ENCODE measurements at places on chromosomes 5 and 9.
A peak's percentile ranks its signal among the peaks of the same experiment; 100 is the strongest.

- no peak for DNase-seq
Measured at GRCh38 chr9:84744195-84744594, 74.7 kb downstream of the NTRK2 start.

GRCh38 chr5:102531506-102531905 lies 32.7 kb upstream of the SLCO6A1 start:
- DNase-seq: no peak

DNA sequence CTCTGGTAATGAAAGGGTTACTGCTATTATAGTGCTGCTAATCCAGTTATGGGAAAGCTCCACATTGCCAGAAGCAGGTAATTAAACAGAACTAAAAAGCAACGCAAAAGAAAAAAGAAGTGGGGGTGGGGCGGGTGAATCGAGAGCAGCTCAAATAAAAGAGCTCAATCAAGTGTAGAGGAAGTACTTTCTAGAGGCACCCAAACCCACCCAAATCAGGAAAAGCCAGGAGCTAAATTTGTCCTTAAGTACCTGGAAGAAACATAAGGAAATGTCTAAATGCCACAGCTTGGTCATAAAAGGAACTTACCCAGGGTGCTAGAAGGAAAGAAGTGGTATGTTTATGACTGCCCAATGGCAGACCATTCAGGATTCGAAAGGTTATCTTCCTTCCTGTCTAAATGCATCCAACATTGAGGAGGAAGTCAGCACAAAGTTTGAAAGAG lies 2.4 kb upstream of the RNF145 start:
- DNase-seq: no peak

DNA sequence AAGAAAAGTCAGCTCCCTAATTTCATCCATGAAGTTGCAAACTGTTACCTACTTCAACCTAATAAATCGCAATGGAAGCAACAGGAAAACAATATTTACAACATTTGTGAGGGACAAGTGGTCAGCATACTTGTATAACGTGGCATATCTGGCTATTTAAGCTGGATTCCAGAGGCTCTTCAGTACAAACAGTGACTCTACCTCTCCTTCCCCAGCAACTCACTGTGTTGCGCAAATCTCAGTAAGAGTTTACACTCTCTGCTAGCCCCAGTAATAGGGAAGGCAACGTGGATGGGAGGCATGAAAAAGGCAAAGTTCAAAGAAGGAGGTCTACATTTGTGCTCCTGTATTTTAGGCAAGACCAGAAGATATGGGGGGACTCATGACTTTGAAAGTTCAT lies 18.9 kb upstream of the SEMA5A start:
- no peak for DNase-seq

GRCh38 chr5:78129597-78129996 lies 164.9 kb downstream of the AP3B1 start:
- no peak for DNase-seq

GRCh38 chr5:83375049-83375745 lies 96.3 kb upstream of the VCAN start:
- no peak for DNase-seq

DNA sequence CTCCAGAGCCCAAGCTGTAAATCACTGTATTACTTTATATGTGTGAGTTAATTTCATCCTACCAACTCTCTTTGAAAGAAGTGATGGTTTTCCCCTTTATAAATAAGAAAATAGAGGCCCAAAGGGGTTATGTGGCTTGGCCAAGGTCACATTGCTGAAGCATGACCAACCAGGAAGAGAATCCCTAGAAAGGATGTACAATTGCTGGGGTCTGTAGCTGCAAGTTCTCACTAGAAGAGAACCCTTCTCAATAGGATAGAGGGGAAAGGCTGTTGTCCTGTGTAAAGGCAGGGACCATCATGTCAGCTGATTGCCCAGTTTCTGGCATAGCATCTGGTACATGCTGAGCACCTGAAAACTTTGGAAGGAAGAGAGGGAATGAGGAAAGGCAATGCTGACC lies 39.0 kb upstream of the FAT2 start:
- no peak for DNase-seq

DNA sequence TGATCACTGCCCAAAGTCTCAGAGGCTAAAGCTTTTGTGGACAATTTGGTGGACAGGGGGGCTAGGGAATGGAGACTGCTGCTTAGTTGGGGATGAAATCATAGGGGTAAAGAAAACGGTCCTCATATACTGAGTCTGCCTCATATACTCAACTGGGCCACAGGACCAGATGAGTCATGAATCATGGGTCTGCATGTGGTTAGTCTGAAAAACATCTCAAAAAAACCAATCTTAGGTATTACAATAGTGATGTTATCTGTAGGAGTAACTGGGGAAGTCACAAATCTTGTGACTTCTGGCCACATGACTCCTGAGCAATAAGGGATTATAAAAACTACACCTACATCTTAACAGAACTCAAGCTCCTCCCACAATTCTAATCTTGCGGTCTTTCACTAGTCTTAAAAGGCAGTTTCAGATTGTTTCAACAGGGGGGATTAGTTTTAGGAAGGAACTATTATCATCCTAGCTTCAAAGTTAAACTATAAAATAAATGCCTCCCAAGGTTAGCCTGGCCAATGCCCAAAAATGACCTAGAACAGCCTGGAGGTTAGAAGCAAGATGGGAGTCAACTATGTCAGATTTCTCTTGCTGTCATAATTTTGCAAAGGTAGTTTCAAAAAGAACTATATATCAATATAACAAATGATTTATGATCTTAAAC lies 17.5 kb downstream of the TMEM161B start:
- DNase-seq: peak; percentile 44

DNA sequence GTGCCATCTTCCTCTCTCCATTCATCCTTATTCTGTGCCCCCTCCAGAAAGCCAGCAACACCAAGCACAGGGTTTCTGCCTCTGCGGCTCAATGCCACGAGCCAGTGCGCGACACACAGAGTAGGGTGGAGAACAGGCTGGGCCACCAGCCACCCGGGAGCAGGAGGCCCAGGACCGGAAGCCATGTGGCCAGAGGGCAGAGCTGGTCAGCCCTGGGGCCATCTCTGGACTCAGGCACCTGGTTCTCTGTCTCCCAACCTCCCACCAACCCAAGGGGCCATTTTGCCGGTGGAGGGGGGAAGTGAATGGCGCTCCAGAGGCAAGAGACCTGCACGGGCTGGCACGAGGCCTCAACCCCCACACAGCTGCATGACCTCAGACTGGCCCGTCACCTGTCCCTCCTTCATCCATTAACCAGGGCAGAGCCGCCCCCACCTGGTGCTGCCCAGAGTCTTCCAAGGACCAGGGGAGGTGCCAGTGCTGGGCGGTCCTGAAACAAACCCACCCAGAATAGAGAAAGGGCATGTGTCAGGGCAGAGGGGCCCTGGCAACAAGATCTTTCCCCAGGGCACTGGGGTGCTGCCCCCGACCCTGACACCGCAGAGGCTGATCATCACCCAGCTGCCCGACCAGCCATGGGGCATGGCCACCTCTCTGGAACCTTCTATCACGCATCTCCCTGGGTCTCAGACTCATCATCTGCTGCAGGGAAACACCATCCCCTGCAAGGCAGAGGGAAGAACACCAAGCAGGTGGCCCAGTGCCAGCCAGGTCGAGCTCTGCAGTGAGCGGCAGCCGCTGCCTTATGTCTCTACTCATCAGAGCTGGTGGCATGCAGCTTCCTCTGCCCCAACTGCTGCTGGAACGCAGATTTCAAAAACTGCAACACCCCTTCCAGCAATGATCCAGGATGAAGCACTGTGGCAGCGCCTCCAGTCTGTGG lies 11.9 kb downstream of the VAV2 start:
- no peak for DNase-seq

DNA sequence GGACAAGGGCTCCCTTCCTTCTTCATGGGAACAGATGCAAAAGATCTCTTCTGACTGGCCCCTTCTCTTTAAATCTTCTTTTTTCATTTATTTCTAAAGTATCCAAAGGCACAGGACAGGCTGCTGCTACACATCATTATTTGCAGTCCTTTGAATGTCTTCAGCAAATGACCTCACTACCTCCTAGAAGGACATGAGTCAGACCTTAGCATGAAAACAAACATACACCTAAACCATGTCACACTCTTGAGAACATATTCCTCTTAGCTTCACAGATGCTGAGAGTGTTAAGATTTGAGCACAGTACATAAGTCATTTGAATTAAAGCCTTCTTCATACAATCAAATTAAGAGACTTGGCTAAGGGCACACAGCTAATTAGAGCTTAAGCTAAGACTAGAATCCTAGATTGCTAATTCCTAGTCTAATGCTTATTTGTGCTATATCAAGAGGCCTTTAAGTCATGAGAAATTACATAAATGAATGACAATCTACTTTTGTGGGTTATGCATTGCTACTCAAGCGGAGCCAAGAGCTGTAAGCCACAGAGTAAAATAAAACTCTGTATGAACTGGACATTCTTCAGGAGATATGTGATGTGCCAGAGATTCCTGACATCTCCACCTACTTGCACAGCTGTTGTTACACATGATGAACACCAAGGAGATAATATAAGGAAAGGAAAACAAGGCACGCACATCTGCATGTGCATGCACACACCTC lies 109.1 kb upstream of the PTGER4 start:
- DNase-seq: no peak

GRCh38 chr5:172439785-172440477 lies 14.4 kb downstream of the SH3PXD2B start:
- no peak for DNase-seq

DNA sequence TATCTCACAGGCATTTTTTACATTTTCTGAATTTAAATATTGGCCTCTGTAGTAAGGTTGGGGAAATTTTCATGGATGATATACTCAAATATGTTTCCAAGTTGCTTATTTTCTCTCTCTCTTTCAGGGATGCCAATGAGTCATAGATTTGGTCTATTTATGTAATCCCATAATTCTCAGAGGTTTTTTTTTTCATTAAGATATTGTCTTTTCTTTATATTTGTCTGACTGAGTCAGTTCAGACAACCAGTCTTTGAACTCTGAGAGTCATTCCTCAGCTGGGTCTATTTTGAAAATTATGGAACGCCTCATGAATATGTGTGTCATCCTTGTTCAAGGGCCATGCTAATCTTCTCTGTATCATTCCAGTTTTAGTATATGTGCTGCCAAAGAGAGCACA lies 223.2 kb downstream of the PCSK1 start:
- no peak for DNase-seq

GRCh38 chr5:74035521-74035937 lies 409.5 kb downstream of the ARHGEF28 start:
- no peak for DNase-seq

- no peak for DNase-seq
Measured at GRCh38 chr9:97981846-97982682, 1.1 kb upstream of the ANP32B start.

DNA sequence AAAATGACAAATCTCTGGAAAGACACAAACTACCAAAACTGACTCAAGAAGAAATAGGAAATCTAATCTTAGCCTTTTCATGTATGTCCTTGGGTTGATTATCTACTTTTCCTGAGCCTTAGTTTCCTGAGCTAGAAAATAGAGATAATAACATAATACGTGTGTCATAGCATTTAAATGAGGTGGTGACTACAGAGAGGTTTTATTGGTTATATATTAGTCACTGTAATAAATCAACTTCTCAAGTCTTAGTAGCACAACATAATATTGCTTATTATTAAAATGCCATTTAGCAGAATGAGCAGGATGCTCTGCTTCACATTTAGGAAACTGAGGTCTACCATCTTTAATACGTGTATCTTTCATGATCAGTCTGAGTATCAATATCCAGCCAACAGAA lies 7.1 kb upstream of the PJA2 start:
- DNase-seq: no peak
